Hypothalamus (tissue), 51 donors: ENCODE measurements at places on chromosomes 11 and 22.

DNA sequence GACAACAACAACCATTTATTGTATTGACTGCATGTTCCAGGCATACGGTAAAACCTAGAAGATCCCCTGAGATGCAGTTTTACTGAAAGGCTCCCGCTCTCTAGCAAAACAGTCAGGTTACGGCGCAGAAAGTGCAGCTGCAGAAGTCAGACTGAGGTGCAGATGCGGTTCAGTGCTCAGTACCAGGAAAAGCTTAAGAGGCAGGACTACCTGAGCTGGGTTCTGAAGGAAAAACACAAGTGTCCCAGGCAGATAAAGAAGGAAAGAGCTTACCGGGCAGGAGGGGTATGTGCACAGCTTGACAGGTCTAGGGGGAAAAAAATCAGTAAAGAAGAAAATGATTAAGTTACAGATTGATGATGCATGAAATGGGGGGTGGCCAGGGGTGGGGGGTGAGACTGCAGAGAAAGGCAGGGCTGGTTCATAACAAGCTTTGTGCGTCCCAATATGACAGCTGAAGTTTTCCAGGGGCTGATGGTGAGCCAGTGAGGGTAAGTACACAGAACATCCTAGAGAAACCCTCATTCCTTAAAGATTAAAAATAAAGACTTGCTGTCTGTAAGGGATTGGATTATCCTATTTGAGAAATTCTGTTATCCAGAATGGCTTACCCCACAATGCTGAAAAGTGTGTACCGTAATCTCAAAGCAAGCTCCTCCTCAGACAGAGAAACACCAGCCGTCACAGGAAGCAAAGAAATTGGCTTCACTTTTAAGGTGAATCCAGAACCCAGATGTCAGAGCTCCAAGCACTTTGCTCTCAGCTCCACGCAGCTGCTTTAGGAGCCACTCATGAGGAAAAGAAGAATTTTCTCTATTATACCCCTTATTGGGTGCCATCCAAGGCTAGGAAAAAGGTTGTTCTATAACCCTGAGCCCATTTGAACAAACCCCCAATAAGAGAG, 11.9 kb downstream of the LARGE1 start:
- DNase-seq = no peak

GRCh38 chr11:44990665-44991064, 40.0 kb upstream of the TP53I11 start:
- DNase-seq = no peak

DNA sequence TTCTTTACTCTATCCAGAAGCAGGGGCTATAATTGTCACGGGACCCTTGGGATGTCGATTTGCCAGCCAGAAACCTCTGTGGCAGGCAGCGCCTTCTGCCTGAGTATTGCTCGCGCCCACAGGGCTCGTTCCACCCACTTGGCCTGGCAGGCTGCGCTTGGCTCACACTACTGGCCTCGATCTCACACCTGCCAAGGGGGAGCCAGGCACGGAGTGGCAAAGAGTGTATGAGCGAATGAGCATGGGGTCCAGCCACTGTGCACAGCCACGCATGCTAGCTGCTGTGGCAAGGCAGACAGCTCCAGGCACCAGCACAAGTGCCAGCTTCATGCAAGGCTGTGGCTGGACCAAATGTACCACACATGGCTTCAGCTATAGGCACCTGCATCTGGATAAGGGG, 599.8 kb downstream of the DLG2 start:
- DNase-seq = no peak

- no peak for DNase-seq
Observed at GRCh38 chr11:128737704-128738103, 43.8 kb downstream of the FLI1 start.

- DNase-seq = no peak
Observed at GRCh38 chr22:33597274-33597985, 322.8 kb downstream of the LARGE1 start.

DNA sequence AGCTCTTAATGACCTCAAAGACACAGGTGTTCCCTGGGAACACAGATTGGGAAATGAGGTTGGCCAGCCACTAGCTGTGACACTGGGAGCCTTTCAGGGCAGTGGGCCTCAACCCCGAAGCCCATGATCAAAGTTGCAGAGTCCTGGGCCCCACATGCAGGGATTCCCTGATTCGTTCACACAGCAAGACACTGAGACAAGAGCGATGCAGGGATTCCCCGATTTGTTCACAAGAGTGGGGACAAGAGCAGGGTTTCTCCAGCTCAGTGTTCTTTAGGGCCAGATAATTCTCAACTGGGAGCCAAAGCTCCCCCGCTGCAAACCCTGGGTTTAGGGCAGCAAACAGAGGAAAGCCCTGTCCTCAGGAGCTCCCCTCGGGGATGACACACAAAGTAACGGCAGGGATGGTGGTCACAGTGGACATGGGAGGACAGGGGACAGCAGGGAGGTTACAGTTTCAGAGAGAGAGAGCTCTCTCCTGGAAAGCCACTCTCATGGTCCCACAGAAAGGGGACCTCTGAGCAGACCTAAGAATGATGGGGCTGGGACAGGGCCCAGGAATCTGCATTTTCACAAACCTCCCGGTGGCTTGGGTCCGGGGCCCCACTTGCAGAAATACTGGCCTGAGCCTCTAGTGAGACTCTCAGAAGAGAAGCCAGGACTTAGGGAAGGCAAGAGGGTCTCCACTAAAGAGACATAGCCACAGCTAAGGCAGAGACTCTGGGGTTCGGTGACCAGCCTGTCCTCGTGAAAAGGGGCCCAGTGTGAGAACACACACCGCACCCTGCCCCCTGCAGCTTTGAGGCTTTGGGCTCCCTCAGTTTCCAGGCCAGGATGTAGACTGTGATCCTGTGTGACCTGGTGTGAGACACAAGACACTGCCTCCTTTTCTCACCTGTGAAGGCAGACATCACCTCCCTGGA, 7.4 kb upstream of the GNAZ start:
- DNase-seq = no peak

- no peak for DNase-seq
Observed at GRCh38 chr22:43743131-43743530, 69.0 kb downstream of the EFCAB6 start.

DNA sequence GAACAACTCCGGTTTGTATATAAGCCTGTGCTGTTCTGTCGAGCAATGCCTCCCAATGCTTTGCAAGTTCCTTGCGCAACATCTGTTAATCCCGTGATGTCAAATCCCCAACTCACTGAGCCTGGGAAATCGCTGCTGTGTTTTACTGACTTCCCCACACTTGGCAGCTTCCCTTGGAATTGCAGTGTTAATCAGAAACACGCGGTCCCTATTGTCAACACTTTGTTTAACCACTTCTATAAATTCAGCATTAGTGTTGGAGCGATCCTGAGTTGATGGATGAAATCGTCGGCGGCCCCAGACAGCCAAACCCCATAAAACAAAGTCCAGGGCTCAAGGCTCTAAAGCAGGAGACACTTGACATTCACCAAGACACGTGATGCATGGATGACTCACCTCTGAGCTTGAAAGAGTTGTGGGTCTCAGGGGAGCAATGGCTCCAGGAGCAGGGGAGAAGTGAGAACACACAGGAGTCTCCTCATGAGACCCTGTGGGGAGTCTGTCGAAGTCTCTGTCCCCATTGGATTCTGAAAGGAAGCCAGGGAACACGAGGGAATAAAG, 555.3 kb downstream of the MIAT start:
- no peak for DNase-seq

DNA sequence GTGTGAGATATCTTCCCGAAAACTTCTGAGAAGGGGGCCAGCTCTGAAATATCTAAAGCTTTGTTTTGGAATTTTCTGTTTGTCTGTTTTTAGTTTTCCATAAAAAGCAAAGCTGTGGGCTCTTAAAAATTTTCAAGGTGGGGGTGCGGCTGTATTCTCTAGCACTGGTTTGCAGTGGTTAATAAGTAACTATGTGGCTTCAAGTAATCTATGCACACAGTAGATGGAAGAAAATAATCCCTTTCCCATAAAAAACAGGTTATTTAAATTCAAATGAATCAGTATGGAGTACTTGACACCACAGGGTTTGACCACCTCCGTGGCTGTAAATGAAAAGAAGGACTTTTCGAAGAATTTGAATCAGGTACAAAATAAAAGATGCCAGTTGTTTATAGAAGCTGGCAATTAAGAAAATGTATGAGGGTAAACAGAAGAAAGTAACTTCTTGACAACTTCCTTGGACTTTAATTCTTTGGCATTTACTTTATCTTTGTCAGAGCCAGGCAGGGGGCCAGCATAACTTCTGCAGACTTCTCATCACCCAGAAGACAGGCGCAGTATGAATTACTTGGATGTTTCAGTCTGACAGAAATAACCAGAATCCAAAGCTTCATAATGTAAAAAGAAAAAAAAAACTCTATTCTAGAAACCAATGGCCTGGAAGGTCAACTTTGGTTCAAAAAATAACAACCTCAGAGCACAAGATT, 981.0 kb downstream of the DLG2 start:
- no peak for DNase-seq

DNA sequence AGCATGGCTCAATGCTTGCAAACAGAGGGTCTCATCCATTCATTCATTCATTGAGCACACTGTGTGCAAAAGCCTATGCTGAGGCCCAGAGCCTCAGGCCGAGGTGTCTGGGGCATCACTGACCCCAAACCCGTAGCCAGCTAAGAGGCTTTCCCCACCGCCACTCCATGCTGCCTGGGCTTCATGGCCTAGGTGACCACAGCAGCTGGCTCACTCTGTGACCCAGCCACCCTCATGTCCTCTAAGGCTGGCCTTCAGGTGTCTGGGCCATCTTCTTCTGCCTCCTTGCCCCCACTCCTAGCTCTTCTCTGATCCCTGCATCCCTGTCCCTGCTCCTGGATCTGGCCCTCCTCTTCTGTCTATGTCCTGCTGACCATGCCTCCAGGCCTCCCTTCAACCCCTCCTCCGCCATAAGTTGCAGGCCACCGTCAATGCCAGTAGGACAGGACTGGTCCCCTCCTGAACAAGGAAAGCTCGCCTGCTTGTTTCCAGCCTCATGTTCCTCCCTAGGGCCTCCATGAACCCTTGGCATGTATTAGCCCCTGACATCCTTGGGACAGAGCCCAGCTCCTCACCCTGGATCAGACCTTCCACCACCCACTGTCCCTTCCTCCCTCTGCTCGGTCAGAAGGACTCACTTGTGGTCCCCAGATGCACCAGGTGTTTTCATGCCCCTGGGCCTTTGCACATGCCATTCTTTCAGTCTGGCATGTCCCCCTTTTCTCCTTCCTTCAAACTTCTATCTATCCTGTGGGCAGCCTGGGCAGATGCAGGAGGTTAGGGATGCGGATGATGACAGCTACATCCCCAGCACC, 92.8 kb downstream of the MYEOV start:
- no peak for DNase-seq

DNA sequence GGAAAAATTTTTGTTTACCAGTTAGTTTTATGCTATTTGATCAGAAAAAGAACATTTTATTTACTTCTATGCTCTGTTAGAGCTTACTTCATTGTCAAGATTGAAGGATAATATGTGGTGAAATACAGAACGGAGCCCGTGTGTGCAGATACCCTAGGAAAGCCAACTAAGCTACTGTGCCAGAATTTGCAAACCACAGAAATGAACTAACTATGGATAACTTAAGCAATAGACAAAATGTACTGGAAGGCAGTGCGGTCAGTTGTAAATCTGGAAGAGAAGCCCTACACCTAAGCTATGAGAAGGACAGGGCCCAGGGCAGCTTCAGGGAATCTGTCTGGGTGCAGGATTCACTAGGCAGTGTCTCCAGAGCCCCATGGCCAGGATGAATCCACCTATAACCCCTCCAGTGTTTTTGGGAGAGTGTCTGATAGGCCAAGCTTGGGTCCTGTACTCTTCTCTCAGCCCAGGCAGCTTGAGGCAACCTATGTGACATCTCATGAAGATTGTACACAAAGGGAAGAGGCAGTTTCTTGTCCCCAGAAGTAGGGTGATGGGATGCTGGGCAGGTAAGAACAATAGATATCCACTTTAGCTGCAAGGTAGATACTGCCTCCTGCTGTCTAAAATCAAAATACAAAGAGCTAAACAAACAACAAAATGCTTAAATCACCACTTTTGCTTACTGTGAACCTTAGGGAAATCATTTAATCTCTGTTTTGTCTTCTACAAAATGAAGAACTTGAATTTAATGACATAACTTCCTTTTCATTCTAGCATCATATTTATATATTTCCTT, 12.1 kb downstream of the MMP7 start:
- no peak for DNase-seq

DNA sequence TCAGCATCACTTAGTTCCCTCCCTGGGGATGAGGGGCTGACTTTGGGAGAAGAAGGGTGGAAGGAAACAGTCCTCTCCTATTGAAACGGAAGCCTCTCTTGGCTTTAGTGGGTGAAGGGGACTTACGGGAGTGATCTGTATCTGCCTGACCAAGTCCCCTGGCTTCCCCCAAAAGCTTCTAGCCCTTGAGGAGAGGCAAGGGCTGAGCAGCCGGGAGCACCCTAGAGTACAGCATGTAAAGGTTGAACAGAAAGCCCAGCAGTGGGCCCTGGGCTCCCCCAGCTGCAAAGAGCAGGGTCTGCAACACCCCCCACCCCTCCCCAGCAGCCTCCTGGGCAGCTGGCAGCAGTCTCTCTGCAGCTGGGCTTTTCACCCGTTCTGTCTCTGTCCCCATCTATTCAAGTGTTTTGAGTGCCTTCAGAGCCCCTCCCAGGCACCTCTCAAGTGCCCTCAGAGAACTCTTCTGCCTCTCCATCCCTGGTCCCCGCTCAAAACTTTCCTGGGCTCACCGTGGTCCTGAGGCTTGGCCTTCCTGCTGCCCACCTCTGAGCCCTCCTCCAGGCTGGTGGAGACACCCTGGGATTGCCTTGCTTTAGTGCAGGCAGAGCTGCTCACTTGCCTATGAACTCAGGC, 2.7 kb downstream of the CAPN5 start:
- no peak for DNase-seq

- DNase-seq = no peak
Observed at GRCh38 chr11:126304457-126305075, 706 bp downstream of the DCPS start.

- DNase-seq = no peak
Observed at GRCh38 chr22:20571078-20571503, 63.7 kb downstream of the MED15 start.

- DNase-seq = no peak
Observed at GRCh38 chr11:84249344-84250135, 963.4 kb upstream of the CCDC90B start.

GRCh38 chr22:37047006-37047405, 4.5 kb upstream of the KCTD17 start:
- no peak for DNase-seq

DNA sequence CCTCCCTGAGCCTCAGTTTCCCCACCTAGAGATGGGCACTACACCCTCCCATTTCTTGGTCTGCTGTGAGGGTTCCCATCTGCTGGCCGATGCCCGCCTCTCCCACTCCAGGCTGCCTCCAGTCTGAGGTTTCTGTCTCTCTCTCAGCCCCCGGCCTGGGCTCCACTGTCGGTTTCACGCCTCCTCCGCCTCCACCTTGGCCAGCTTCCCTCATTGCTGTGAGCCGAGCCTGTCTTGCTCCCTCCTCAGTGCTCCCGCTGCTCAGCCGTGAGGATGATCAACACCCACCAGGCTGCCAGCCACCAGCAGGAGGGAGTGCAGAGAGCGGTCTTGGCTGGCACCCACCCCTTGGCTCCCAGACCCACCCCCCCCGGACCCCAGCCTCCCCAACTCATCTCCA, 61.0 kb downstream of the CYTH4 start:
- no peak for DNase-seq

GRCh38 chr22:21624120-21624879, 5.5 kb downstream of the YDJC start:
- no peak for DNase-seq

- DNase-seq = no peak
Observed at GRCh38 chr11:116200564-116200963, 572.2 kb downstream of the BUD13 start.
